ENCODE measurements at places on chromosomes 4 and X.
A peak's percentile ranks its signal among the peaks of the same experiment; 100 is the strongest.

- no peak for DNase-seq
Measured at GRCh38 chr4:112702892-112703291, 65.9 kb downstream of the LARP7 start.

DNA sequence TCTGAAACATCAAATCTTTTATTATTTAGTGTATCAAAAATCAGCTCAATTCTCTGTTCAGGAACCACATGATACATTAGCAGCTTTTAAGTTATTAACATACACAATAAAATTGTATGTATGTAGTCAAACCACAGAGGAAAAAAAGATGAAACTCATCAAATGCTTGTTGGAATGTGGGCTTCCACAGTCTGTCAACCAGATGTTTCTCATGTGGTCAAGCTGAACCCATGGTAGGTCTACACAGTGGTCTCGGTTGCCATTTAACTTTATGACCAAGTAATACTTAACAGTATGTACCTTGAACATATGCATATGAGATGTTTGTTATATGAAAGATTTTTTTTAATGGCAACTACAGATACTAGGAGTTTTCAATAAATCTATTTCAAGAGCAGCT, 427.8 kb downstream of the IL15 start:
- DNase-seq = no peak

GRCh38 chr4:6520051-6520636, 47.7 kb upstream of the PPP2R2C start:
- DNase-seq = no peak

GRCh38 chr4:109861916-109862511, 14.1 kb downstream of the LRIT3 start:
- DNase-seq = no peak

DNA sequence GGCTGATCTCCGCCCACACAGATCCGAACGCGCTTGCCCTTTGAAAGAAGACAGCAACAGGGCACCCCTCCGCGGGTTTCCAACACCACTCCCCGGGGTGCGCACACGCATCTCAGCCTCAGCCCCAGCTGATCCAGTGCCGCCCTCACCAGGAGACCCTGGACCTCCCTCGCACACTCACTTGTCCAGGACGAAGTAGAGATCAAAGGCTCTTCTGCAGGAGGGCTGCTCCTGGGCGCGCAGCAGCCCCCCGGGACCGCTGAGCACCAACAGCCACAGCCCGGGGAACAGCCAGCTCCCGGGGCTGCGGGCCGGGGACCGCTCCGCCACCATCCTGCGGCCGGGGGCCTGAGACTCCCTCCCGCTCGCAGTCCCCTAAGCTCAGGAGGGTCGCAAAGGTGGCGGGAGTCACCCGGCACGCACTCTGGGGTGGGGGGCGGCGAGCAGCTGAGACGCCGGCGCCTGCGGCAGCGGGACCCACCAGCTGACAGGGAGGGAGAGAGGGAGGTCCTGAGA, 743 bp downstream of the ANTXR2 start:
- no peak for DNase-seq

- no peak for DNase-seq
Measured at GRCh38 chr4:110032603-110033002, 119.9 kb downstream of the EGF start.

- no peak for DNase-seq
Measured at GRCh38 chr4:41430792-41431191, 107.2 kb upstream of the LIMCH1 start.

DNA sequence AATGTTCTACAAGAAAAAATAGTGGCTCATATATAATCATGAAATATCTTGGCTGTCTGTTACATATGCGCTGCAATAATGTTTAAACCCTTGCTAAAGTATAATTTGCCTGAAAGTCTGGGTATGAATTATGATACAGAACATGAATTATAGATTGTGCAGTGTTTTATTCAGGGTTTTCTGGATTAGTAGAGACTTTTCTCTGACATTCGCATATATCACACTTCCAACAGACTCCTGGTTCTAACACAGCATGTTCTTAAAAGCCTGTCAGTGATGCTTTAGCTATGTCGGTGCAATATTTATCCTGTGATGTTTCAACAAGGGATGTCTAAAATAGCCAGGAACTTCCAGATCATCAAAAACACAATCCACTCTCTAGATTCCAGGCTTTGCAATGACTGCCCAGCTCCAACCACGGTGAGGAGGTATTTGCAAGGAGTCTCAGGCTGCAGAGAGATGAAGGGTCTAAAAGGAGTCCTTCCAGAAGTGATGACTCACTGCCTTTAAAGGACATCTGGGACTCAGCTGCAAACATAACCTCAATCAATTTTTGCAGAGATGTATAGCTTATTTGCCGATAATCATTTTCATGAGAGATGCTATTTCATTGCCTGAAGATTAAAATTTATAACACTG, 69.4 kb downstream of the RWDD4 start:
- no peak for DNase-seq

- DNase-seq = no peak
Measured at GRCh38 chr4:152100379-152101201, 339.8 kb upstream of the GATB start.

GRCh38 chr4:109872065-109872464, 24.2 kb downstream of the LRIT3 start:
- no peak for DNase-seq

DNA sequence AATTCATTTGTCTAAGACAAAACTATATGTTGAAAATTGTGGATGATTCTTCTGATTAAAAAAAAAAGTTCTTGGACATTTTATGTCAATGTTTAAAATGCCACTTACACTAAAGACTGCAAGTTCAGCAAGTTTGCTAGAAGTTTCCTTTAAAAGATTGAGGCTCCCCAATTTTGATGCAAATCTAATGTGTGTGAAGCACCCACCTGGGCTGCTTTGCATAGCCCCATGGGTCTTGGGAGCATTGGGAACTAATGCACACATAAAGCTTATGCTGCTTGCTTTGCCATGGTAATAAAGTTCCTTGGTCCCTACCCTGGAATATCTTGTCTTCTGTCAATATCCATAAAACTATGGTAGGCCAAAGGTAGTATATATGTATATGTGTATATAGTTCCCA, 725.9 kb upstream of the GRID2 start:
- DNase-seq = no peak

- no peak for DNase-seq
Measured at GRCh38 chr4:182918044-182918607, 940 bp upstream of the DCTD start.

DNA sequence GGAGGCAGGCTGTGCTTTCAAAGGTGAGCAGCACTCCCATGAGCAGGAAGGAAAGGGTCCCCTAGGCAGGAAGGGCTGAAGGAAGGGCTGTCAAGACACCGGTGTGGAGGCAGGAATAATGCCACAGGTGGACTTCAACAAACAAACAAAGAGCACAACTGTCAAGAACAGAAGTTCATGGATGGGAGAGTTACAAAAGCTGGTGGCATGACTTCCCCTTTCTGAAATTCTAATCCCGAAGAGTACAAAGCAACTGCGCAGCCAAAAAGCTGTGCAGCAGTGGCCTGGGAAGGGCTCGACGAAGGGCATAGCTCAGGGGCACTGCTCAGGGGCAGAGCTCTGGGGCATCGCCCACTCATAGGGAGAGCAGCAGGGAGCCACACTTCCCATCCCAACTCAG, 582.3 kb upstream of the DIPK2B start:
- no peak for DNase-seq

GRCh38 chrX:14506866-14507265, 22.5 kb upstream of the GLRA2 start:
- DNase-seq = no peak

GRCh38 chrX:13167481-13168231, 123.2 kb upstream of the FAM9C start:
- DNase-seq = no peak

DNA sequence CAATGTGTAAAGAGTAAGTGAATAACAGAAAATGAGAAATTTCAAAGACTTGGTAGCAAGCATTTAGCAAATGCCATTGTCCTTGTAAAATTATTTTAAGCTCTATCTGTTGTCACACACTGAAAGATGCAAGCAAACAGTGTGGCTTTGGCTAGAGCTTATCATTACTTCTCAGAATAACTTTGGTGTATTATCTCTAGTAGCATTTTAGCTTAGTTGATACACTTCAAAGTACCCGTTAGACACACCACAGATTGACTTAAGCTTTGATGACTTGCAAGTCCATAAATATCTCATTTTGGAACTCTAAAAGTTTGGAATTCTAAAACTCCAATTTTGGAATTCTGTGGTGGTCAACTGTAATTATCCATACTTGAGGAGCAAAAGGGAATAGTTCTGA, 98.6 kb downstream of the PDLIM5 start:
- peak; percentile 93 for DNase-seq

DNA sequence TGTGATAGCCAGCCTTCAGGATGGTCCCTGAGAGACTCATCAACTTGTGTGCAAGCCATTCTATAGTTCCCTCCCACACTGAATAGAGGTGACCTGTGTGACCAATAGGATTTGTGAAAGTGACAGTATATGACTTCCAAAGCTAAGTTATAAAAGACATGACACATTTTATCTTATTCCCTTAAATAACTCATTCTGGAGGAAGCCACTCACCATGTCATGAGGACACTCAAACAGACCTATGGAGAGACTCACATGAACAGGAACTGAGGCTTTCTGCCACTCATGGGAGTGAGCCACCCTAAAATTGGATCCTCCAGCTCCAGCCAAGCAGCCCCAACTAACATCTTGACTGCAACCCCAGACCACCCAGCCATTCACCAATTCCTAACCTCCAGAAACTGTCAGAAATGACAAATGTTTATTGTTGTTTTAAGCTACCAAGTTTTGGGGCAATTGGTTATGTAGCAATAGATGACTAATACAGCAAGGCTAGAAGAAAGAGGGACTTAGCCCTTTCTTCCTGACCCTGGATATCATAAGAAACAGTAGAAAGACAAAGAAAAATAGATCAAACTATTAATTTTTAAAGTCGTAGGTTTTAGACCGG, 9.0 kb upstream of the CHIC2 start:
- DNase-seq = no peak

GRCh38 chr4:116515959-116516358, 569.4 kb downstream of the TRAM1L1 start:
- DNase-seq = no peak

DNA sequence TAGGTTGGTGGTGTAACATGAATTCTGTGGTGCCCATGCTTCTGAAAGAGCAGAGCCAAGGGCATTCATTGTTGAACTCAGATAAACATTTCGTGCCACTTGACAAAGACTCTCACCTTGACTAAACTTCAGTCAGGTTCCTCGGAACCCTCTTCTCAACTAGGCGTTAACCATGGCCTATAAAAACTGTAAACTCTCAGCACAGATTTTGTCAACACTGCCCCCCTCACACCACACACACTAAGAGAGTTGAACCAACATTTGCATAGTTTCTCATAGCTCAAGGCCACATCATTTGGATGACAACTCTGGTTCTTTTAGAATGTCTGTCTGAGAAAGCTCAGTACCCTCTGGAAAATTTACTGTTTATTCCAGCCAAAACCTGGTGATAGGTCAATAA, 28.1 kb downstream of the CASP6 start:
- no peak for DNase-seq

DNA sequence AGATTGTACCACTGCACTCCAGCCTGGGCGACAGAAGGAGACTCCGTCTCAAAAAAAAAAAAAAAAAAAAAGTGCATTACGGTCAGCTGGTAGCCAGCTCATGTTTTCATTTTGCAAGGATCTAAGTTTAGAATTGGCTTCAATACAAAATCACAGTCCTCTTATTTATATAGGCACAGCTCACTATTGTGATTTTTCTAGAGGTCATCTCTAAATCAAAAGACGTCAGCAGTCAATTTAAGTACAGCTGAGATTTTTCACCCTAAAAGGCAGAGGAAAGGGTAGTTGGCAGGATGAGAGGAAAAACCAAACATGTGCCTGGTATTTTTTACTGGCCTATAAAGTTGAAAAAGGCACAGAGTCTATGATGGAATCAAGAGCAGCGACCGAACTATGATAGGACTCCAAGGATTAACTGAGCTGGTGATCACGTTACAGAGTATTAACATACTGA, 30.8 kb downstream of the ASB5 start:
- DNase-seq = no peak

- DNase-seq = no peak
Measured at GRCh38 chrX:113059714-113060113, 219.1 kb upstream of the AMOT start.

DNA sequence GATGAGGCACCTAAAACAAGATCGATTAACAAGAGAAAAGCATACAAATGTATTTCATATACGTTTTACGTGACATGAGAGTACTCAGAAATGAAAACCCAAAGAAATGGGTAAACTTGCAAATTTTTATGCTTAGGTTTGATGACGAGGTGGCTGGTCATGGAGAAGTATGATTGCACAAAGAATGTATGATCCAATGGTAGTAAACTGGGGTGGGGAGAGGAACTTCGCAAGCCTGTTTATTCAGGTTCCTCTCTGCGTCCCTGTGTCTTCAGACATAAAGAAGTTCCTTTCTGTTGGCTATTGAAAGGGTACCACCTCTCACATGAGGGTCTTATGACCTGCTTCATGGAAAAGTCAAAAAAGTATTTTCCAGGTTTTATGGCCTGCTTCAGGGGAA, 309.2 kb downstream of the BCOR start:
- no peak for DNase-seq

- DNase-seq = no peak
Measured at GRCh38 chr4:71217688-71218087, 121.1 kb upstream of the SLC4A4 start.

DNA sequence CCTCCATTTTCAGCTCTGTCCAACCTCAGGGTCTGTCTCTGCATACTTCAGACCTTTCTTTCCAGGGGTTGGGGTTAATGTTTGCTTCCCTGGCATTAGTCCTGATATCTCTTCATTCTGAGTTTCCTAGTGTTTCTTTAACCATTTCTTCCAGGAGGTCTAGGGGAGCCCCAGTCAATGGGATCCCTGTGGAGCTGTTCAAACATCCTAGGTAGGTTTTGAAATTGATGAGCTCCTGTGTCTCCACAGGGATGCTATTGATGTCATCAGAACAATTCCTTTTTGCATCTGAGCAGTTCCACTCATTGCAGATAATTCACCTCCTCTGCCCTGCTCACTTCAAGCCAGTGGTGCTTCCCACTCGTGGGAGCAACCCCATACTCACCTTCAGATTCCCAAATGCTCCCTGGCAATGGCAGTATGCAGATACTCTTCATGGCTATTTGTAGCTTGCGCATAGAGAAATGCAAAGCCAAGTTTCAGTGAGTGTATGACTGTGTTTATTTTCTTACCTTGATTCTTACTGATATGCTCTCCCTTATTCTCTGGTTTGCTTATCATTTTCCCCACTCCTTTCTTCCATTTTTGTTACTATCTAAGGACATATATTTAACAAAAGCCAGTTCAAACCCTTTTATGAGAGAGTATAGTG, 33.7 kb upstream of the LIMCH1 start:
- no peak for DNase-seq

- no peak for DNase-seq
Measured at GRCh38 chr4:114509340-114509739, 89.3 kb upstream of the UGT8 start.

- no peak for DNase-seq
Measured at GRCh38 chr4:185886832-185887524, 75.0 kb upstream of the SORBS2 start.

- no peak for DNase-seq
Measured at GRCh38 chrX:6052111-6052745, 176.4 kb downstream of the NLGN4X start.
